ENCODE measurements at places on chromosomes 12 and 14.
A peak's percentile ranks its signal among the peaks of the same experiment; 100 is the strongest.

- DNase-seq = no peak
Observed at GRCh38 chr14:91614187-91614586, 104.1 kb upstream of the PPP4R3A start.

DNA sequence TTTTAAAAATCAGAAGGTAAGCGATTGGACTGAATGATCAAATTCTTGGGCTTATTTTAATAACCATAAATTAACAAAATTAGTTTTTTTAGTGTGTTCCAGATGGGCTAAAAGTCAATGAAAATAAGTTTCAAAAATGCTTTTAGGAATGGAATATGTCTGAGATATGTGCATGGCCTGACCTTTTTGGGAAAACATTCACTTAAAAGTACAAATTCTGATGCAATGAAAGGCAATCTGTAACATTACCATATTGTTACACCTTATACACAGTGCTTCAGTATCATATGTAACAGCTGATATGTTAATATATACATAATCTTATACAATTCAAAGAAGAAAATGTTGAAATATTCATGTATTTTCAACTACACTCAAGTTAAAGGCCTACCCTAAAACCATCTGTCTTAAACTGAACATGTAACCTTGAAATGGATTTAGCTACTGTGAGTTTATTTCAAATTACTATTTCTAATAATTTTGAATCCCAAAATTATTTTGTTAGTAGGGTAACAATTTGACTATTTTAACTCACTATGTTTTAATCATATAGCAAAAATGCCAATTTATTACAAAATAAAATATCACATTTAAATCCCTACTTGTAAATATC, 84.8 kb downstream of the EEA1 start:
- DNase-seq = no peak

DNA sequence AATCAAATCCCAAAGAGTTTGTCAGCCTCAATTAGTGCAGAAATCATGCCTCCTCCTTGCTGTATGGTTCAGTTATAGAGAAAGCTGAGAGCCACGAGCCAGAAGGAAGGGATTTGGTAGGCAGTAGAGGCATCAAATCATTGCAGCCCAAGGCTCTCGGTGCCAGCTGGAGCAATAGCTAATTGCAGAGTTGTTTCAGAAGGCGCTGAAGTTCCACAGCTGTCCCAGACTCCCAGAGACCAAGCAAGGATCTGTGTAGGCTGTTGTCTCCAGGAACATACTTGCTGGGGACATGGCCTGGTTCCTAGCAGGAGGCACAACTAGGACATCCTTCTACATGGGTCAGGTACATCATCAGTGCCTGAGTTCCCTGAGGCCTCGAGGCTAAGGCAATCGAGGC, 80.4 kb upstream of the WSCD2 start:
- no peak for DNase-seq

DNA sequence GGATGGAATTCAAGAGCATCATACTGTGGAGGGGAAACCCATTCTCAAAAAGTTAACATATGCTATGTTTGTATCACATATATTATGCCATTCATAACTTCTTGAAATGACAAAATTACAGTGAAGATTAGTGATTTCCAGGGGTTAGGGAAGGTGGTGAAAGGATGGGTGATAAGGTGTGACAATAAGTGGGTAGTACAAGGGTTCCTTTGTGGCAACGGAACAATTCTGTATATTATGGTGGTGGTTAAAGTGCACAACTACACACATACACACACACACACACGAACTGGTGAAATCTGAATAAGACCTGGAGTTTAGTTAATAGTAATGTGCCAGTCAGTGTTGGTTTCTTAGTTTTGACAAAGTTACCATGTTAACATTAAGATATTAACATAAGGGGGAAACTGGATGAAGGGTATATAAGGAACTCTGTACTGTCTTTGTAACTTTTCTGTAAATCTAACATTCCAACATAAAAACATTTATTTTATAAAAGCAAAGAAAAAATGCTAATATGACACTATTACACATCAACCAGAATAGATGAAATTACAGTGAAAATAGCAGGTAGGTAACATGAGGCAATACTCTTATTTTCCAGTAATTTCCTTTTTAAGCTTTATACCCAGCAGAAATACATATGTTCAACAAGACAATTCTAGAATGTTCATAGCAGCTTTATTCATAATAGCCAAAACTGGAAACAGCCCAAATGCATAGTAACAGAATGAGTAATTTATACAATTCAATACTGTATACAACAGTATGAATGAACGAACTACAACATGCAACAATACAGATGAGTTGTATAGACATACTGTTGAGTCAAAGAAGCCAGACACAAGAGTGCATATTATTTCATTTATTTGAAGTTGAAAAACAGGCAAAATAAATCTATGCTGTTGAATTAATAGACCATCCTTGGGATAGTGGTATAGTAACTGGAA, 44.0 kb upstream of the OR5AU1 start:
- DNase-seq = no peak

- DNase-seq = no peak
Observed at GRCh38 chr14:60328583-60328982, 79.6 kb downstream of the PPM1A start.

DNA sequence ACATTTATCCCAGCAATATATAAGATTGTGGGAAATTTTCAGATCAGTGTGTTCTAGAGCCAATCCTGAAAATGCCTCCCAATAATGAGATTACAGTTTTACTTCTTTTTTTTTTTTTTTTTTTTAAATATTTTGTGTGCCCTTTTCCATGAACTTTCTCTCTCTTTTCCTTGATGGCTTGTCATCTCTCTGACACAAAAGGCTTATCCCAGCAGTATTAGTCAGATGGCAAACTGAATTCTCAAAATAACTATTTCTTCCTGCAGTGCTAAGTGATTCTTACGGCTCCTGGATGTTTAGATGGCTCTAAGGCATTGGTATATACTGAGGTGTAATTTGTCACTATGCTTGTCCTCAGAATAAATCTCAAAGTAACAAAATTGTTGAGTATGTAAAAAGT, 86.7 kb downstream of the LRP6 start:
- no peak for DNase-seq

DNA sequence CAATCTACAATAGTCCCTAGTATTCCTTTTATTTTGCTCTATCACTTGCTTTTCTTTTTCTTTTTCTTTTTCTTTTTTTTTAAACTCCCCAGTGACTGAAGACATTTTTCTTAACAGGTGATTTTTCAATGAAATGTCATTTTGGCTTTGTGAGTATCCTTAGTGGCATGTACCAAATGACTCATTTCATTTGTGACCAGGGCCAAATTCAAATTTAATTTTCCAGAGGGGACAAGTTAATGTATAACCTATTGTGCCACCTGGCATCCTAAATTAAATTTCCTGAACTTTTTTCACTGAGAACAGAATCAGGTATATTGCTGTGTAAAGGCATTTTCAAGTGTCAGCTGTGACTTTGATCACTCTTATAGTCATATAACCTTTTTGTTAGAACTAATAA, 39.7 kb upstream of the SYT1 start:
- DNase-seq = no peak

GRCh38 chr12:64801381-64801780, 23.1 kb upstream of the TBC1D30 start:
- DNase-seq = no peak

DNA sequence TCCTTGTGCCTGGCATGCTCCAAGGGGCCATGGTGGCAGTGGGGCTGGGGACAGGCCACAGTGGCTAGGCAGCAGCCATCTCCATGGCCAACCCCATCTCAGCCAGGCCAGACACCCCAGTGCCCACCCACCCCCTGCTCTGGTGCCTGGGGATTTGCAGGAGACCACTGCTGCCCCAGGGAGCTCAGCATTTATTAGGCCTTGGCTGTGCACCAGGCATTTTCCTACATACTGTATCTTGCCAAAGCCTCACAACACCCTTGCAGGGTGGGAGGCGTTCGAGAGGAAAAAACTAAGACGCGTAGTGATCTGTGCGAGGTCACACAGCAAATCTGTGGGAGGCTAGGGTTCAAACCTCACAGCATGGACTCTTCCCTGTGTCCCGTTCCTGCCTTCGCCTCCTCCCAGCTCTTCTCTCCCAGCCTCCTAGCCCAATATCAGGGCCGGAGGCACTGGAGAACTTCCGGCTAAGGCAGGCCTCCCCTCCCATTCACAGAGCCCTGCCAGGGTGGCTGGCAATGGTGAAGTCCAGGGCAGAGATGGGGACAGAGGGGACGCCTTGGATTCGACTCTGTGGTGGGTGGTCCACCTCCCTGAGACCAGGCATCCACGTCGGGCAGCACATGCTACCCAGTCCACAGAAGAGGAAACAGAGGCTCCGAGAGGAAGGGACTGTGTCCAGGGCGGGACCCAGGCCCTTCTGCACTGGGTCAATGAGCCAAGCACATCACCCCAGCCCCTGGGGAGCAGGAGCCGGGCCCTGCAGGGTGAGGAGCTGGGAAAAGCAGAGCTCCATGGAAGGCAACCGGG, 57.4 kb downstream of the FAM222A start:
- DNase-seq = no peak

- no peak for DNase-seq
Observed at GRCh38 chr12:1930803-1931597, 12.5 kb upstream of the CACNA2D4 start.

DNA sequence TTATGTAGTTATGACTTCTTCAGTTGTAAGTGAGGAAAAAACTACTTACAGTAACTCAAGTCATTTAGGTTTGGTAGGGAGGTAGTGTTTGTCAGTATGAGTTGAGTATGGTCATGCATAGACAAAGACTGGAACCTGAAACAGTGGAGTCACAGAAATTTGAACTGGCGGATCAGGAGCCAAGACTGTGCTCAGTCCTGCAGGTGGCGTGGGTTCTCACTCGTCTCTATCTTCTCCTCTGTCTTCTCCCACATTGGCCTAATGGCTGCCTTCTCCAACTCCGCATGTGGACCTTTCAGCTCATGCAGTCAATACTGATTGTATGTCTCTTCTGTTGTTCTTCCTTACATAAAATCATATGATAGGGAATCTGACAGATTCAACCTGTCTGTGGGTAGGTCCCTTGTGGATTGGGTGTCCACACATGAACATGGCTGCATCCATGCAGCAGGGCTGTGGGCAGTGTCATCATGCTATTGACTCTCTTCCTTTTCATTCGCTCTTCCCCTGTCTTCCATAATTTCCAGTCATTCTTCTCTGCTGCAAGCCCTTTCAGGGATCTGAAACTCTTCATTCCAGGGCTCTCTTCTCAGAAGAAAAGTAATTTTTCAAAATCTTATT, 78.8 kb upstream of the NEDD1 start:
- DNase-seq = no peak

GRCh38 chr12:5908251-5908650, 36.8 kb downstream of the ANO2 start:
- no peak for DNase-seq

- no peak for DNase-seq
Observed at GRCh38 chr14:58788655-58789503, 151.1 kb downstream of the DACT1 start.

DNA sequence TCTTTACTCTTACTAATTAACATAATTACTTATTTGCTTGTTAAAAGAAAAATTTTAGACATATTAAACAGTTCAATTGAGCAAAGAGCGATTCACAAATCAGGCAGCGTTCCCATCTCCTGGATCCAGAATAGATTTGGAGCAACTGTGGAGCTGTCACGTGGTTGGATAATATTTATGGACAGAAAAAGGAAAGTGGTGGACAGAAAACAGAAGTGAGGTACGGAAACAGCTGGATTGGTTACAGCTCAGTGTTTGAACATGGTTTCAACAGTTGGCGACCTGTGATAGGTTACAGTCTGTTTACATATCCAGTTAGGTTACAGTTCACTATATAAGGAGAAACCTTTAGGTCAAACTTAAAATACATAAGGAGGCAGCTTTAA, 19.7 kb upstream of the FAM234B start:
- DNase-seq = no peak

- peak; percentile 31 for DNase-seq
Observed at GRCh38 chr14:58299401-58300330, 1.3 kb downstream of the ARID4A start.

- no peak for DNase-seq
Observed at GRCh38 chr12:89245090-89245489, 107.2 kb downstream of the DUSP6 start.

DNA sequence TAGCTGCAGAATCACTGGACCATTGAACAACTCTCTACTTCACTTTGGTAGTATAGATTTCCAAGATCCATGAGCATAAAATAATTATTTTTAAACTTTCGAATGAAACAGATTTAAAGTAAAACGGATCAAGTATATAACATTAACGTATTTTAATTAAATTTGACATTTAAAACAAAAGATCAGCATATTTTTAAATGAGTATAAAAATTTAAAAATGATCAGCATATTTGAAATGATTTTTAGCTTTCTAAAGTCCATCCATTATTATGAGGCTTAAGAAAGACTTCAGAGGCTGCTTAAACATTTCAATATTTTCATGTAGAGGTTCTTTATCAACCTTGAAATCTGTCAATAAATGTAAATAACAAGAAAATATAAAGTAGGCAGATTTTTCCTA, 5.2 kb upstream of the USP15 start:
- DNase-seq = no peak

DNA sequence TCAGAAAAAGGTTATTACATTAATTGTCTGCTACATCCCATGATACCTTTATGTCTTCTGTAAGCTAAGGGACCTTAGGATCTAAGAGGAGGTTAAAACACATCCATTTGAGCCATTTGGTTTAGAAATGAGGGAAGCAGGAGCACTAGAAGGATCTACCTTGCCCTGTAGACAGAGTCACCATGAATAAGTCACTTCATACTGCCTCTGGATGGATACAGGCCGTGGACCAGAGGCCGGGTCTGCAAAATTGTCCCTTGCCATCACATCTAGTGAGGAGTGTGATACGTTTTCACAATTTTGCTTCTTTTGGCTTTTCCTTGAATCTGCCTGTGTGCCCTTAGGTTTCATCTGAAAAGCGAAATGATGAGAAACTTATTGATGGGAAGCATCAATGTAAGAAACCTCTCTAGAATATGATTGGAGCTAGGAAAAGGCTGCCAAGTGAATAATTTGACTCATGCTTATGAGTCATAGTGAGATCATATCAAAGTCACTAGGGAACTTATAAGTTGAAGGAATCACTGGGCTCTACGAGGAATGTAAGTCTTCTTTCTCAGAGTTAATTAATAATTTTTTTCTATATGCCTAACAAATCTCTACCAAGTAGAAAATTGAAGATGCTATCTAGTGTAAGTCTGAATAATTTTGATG, 10.8 kb downstream of the GLRX5 start:
- DNase-seq = no peak

DNA sequence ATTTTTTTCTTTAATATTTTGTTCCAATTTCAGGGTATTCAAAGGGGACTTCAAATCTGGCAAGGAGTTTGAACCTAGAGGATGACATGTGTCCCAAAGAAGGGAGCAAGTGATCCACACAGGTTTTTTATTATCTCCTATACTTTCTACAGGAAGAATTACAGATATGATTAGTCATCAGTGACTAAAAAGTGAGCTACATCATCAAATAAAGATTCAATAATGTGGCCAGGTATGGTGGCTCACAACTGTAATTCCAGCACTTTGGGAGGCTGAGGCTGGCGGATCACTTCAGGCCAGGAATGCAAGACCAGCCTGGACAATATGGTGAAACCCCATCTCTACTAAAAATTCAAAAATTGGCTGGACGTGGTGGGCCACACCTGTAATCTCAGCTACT, 24.2 kb downstream of the GLT8D2 start:
- DNase-seq = no peak

GRCh38 chr14:48504921-48505320, 829.5 kb upstream of the MDGA2 start:
- DNase-seq = no peak

GRCh38 chr14:50675597-50675996, 7.5 kb upstream of the SAV1 start:
- DNase-seq = no peak
